Glutamatergic neuron (in vitro differentiated cells): ENCODE measurements at places on chromosomes 6 and 20.
A peak's percentile ranks its signal among the peaks of the same experiment; 100 is the strongest.

GRCh38 chr6:41199552-41200246 lies 1.2 kb downstream of the TREML2 start:
- DNase-seq: no peak

DNA sequence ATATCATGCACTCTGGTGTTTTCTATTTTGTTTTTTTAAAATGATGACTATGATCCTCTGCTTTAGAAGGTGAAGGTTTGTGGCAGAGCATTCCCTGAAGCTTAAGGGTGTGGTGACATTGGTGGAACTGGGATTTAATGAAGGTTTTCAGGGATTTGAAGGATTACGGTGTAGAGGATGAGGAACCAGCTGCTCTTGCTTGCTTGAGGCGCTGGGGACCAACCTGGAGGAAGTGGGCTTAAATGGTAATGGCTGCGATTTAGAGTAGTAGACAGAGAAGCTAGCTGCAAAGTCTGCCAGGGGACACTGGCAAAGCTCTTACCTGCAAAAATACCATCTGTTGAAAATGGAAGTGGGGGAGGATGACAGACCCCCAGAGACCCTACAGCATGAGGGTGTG lies 241.8 kb downstream of the CLIC5 start:
- no peak for DNase-seq

- peak; percentile 65 for DNase-seq
Observed at GRCh38 chr6:111614833-111615582, 9.3 kb upstream of the TRAF3IP2 start.

GRCh38 chr6:23302514-23302913 lies 733.1 kb downstream of the HDGFL1 start:
- DNase-seq: no peak

- DNase-seq: no peak
Observed at GRCh38 chr6:4786996-4787395, 10.8 kb downstream of the CDYL start.

- no peak for DNase-seq
Observed at GRCh38 chr20:42924215-42924614, 265.5 kb downstream of the PTPRT start.

GRCh38 chr6:71727632-71728294 lies 158.6 kb upstream of the RIMS1 start:
- DNase-seq: no peak

GRCh38 chr20:29301624-29302259 lies 1955.7 kb upstream of the DEFB115 start:
- DNase-seq: no peak

- DNase-seq: peak; percentile 96
Observed at GRCh38 chr20:32779500-32780211, 17.5 kb downstream of the DNMT3B start.

- peak; percentile 16 for DNase-seq
Observed at GRCh38 chr20:62740286-62741141, 31.9 kb downstream of the NTSR1 start.

- DNase-seq: no peak
Observed at GRCh38 chr20:37774156-37774555, 80.3 kb downstream of the CTNNBL1 start.

DNA sequence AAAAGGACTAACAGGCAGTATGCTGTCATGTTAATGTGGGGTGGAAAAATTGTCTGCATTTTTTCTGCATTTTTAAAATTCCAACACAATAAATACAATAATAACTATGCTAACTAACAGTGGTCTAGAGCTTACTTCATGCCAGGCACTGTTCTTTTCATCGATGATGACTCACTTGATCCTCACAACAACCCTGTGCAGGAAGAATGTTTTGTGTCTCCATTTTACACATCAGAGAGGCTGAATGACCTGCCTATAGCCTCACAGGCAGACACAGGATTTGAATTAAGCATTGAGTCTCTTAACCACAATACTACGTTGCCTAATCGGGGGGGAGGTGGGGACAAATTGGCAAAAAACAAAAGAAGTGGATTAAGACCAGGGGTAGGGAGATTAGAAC lies 26.9 kb upstream of the FANCE start:
- DNase-seq: no peak

- DNase-seq: no peak
Observed at GRCh38 chr20:35232575-35232974, 6.1 kb downstream of the MMP24 start.

- no peak for DNase-seq
Observed at GRCh38 chr6:157403686-157404051, 22.7 kb downstream of the ZDHHC14 start.

GRCh38 chr20:36848078-36848660 lies 27.8 kb upstream of the TLDC2 start:
- no peak for DNase-seq

- DNase-seq: peak; percentile 22
Observed at GRCh38 chr6:164035900-164036485, 621.5 kb downstream of the QKI start.

DNA sequence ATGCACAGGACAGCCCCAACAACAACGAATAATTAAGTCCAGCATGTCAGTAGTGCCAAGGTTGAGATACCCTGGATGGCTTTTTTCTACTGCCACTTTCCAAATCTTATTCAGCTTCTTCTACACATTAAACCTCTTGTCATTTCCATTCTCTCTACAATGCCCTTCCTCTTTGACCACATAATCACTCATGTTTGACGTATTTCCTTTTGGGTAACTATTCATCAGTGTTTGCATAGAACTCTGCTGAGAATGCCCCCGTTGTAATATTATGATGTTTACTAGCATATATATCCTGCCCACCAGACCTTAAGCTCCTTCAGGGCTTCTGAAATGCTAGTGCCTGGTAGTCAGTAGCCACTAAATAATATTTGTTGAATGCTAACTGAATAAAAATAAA lies 515.3 kb upstream of the RNF217 start:
- DNase-seq: no peak

DNA sequence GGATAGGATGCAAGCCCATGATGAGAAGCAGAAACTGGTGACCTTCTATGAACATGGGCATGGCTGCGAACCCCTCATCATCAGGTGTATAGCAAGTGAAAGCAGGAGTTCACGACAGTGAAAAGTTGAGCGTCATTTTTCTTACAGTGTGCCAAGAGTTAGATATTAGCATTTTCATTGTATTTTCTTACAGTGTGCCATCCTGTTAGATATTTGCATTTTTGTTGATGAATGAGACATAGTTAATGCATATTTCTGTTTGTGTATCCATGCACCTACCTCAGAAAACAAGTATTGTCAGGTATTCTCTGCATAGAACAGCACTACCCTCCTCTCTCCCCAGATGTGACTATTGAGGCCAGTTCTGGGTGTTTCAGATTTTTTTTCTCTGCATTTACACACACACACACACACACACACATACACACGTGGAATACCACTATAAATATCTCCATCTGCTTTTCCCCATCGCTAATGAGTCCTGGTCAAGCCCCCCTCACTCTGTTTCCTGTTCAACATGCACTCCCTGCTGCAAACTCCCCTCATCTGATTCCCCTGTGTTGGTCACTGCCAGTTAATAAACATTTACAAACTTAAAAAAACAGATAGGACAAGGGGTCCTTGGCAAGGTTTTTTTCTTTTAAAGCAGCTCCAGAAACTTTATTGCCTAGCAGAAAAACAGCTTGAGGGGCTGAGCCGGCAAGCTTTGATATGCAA lies 41.7 kb downstream of the PLN start:
- DNase-seq: no peak

GRCh38 chr6:9999796-10000195 lies 415.1 kb downstream of the TFAP2A start:
- no peak for DNase-seq

GRCh38 chr20:56522311-56522710 lies 2.2 kb upstream of the FAM209A start:
- no peak for DNase-seq

GRCh38 chr6:147161974-147162495 lies 42.2 kb upstream of the STXBP5 start:
- no peak for DNase-seq

- peak; percentile 45 for DNase-seq
Observed at GRCh38 chr6:117449549-117450439, 24.1 kb upstream of the ROS1 start.

GRCh38 chr20:38083338-38084048 lies 49.9 kb downstream of the RPRD1B start:
- DNase-seq: no peak

DNA sequence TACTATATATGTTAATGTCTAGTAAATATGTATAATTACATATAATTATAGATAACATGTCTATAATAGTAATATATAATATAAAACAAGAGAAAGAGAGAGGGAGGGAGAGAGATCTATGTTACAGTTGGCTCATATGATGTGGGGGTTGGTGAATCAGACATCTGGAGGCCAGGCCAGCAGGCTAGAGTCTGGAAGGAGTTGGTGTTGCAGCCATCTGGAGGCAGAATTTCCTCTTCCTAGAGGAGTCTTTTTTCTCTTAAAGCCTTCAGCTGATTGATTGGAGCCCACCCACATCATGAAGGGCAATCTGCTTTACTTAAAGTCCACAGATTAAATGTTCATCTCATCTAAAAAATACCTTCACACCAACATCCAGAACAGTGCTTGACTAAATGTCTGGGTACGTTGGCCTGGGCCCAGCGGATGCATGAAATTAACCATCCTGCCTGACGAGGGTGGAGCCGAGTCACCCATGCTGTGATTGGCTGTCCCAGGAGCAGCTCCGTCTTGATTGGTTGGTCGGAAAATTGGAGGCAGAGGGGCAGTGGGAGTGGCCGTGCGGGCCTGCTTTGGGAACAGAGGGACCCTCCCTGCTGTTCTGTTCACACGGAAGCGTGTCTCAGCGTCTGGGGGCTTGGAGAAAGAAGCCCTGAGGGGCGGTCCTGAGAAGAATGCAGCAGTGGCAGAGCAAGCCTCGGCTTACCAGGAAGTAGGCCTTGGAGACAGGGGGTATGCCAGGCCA lies 392.4 kb downstream of the QKI start:
- peak; percentile 23 for DNase-seq

GRCh38 chr6:113464960-113465359 lies 392.2 kb upstream of the MARCKS start:
- DNase-seq: no peak

GRCh38 chr6:111339294-111339693 lies 143.7 kb downstream of the REV3L start:
- DNase-seq: no peak

GRCh38 chr6:38180586-38180985 lies 361.1 kb downstream of the ZFAND3 start:
- no peak for DNase-seq

- no peak for DNase-seq
Observed at GRCh38 chr20:24721891-24722568, 227.0 kb upstream of the CST7 start.

GRCh38 chr20:64106435-64106961 lies 867 bp downstream of the NPBWR2 start:
- peak; percentile 11 for DNase-seq

- DNase-seq: no peak
Observed at GRCh38 chr6:155181498-155181897, 82.3 kb upstream of the CLDN20 start.

- DNase-seq: no peak
Observed at GRCh38 chr6:118370722-118371121, 177.4 kb upstream of the PLN start.

DNA sequence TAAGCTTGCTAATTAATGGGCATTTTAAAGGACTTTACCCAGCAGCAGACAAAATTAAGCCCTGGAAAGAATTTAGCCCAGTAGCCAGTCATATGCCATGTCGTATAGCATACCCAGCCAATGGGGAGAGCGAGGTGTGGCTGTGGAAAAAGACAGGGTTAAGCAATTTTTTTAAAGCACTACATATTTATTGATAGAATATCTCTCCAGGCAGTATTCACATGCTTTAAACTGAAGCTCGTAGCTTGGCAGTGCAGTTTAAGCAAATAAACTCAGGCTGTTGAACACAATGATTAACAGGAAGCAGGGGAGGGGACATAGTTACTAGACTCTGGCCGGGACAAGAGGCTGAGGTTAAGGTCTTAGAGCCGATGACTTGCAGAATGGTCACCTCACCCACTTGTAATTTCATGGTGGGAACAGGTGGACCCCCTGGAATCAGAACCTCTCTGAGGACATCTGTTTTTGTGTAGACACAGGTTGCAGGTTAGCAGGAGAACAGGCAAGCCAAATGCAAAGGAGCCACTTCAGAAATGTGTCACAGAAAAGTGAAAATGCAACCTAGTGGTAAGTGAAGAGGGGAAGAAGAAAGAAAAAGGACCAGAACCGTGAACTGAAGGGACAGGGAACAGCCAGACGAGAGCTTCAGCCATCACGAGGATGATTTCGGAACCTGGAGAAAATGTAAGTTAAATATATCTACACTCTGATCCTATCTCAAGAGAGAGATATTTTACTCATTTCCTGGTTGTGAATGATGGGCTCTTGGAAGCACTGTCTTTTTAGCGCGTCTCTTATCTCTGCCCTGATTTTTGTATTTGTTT lies 7.2 kb downstream of the GCNT2 start:
- DNase-seq: no peak

GRCh38 chr6:113365191-113365590 lies 492.0 kb upstream of the MARCKS start:
- no peak for DNase-seq

GRCh38 chr6:5128351-5128750 lies 43.2 kb downstream of the PPP1R3G start:
- no peak for DNase-seq

- no peak for DNase-seq
Observed at GRCh38 chr6:11722220-11722619, 56.4 kb downstream of the ADTRP start.

DNA sequence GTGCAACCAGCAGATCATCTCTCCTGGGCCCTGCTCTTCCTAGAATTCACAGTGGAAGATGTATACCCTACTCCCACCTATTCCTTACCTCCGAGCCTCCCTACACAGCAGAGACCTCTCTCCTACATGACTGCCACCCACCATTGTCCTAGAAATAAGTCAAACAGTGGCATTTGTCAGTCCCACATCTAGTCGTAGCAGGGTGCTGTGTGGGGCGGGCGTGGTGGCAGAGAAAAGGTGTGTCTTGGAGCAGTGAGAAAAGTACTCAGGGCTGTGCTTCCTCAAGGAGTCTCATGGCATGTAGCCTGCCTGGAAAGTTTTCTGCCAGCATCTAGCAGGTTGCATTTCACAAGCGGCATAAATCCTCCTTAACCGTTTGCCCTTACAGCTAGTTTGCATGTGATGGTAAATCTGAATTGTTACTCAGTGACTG lies 59.4 kb upstream of the PTGIS start:
- no peak for DNase-seq

DNA sequence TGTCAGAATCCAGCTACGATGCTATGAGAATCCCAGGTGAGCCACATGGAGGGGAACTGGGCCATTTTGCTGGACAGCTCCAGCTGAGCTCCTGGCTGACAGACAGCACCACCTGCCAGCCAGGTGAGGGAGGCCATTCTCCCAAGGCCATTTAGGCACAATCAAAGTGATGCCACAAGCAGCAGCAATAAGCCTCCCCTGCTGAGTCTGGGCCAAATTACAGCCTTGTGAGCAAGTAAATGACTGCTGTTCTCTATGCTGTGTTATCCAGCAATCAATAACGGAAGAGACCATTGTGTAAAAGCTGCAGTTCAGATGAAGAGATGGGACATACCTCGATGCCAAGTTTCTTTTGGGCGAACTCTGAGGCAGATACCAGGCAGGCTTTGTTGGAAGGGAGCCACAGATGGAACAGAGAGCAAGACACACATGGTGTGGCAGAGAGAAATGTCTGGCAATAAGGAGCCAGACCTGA lies 14.0 kb upstream of the SCGN start:
- no peak for DNase-seq
